ENCODE measurements at places on chromosomes 2 and 18.

- DNase-seq, result no peak
Measured at GRCh38 chr18:3328532-3328931, 66.6 kb downstream of the MYL12B start.

GRCh38 chr2:45943219-45944044 is 292.0 kb downstream of the PRKCE start:
- DNase-seq, result no peak

DNA sequence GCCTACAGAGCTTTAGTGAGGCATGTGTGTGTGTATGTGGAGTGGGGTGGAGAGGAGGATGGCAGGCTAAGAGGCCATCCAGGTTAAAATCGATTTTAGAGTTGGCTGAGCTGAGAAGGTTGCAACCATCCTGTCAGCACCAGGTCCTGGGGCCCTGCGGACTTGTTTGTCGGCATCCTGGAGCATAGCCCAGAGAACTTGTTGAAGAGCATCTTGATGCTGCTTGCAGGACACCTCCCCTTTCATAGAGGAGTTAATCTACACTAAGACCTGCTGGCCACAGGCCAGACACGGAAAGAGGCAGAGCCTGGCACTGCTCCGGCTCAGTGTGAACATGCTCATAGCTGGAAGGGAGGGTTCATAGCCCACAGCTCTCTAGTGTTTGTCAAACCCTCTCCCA is 72.1 kb upstream of the RGPD5 start:
- DNase-seq, result no peak

DNA sequence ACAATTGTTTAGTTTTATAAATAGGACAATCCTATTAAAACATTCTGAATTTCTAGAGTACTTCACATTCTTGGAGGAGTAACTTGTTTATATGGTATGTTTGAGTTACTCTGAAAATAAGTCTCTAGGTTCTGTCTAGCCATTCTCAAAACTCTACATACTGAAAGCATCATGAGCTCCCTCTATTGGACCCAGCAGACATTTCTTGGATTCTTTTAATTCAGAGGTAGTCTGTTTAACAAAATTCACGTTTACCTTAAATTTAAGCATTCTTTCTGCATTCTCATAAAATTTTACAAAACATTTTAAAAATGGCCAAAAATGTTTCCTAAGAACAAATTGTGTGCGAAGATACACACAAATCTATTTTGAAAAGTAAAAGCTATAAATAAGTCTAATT is 15.3 kb downstream of the SP9 start:
- DNase-seq, result no peak

DNA sequence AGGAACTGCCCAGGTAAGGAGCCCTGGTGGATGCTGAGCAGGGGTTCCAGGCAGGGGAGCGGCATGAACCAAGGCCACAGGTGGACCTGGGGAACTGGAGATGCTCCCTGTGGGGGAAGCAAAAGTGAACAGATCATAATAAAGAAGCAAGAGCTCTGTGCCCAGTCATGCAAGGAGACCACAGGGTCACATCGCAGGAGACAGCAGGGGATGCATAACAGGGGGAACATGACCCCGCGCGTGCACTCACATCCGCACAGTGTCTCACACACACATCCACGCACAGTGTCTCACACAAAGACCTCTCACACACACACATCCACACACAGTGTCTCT is 473.3 kb upstream of the HS6ST1 start:
- DNase-seq, result no peak

- DNase-seq, result no peak
Measured at GRCh38 chr2:197599285-197599965, 76.0 kb downstream of the RFTN2 start.

- DNase-seq, result no peak
Measured at GRCh38 chr18:3671176-3671575, 221.2 kb downstream of the TGIF1 start.

- DNase-seq, result no peak
Measured at GRCh38 chr2:60317034-60317386, 236.4 kb downstream of the BCL11A start.

DNA sequence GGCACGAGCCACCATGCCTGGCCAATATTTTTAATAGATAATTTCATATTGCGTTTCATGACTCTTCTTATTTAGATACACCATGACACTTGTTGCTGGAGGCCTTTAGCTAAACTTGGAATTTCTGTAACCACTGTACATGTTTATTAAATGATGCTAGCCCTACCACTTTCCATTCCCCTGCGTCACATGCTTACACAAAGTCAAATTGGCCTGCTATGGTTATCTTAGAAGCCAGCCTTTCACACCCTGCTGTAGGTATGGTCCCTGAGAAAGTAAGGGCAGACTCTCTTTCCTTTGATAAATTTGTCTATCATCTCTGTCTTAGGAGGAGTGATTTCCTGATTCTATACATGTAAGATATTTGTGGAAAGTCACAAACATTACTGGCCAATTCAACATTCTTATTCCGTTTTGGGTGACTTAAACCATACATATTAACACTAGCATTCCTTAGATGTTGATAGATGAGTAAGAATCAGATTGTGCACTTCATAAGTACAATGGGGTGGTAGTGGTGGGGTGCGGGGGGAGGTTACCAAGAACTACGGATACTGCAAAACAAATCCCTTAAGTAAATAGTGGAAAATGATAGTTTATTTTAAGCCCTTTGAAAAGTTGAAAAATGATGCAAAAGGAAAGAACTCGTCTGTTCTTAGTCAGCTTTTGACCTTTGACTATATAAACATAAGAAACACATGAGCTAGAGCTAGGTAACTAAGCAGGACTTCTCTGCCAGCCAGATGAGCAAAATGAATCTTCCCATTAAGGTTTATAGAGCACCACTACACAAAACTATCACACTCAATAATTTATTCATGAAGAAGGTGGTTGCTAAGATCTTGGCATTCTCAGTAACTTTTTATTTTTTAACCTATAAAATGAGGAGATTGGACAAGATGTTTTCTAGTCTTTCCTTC is 7.9 kb upstream of the NDUFV2 start:
- peak; percentile 60 for DNase-seq

DNA sequence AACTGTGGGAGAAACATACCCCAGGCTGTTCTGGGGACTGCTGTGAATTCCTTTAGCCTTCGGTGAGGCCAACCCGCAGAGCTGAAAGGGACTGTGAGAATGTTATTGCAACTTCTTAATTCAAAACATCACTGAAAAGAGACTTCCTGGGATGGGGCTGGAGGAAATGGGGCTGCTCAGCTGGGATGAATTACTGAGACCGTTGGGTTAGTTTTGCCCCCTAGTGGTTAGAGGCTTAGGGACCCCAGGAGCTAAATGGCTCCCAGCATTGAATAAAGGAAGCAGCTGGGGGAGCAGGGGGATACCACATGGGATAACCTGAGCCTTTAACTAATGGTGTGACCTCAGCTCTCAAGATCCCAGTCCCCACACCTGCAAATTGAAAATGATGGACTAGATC is 941.1 kb upstream of the FANCL start:
- DNase-seq, result no peak

DNA sequence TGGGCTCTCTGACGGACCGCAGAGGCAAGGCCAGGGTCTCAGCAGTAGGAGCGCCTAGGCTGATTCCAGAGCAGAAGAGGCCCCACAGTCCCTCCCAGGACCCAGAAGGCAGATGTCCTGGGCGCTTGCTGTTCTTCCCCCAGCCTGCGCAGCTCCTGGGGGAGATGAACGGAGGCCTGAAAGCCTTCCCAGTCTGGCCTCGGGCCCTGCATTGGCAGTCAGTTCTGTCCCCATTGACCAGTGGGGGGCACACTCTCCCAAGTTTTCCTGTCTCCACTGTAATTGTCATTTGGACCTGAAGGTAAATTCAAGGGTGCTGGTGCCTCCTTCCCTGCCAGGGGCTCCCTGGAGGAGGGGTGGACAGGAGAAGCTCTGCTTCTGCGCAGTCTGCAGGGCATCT is 345.7 kb downstream of the CYP26B1 start:
- DNase-seq, result no peak

DNA sequence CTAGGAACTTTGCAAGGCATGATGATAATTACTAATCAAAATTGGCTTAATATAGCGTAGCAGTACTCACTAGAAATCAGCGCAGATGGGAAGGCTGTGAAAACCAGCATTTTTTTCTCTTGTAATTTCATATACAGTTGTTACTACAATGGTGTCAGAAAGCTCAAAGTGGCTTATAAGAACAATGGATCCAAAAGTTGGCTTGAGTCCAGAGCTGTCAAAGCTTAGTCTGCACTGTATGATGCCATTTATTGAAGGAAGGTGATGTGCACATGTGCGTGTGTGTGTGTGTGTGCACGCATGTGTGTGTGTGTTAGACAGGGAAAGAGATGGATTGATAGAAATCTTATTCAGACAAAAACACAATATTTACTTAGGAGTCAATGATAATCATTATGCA is 341.3 kb downstream of the TGIF1 start:
- DNase-seq, result no peak

DNA sequence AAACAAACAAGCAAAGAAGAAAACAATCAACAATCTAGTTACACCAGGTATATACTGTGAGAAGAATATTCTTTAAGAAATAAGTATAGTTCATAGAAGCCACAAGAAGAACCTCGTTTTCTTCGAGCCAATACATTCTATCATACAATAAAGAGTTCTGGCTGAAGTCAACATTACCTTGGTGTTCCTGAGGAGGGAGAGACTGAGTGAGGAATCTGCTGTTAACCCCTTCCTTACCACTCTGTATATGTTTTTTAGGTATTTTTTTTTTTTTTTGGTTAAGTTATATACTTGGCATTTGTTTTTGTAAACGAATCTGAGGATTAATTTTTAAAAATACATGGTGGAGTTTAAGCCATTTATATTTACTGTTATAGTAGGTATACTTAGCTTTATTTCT is 412.5 kb downstream of the NUP35 start:
- DNase-seq, result no peak

GRCh38 chr2:39313575-39313974 is 69.8 kb upstream of the CDKL4 start:
- DNase-seq, result peak; percentile 31

DNA sequence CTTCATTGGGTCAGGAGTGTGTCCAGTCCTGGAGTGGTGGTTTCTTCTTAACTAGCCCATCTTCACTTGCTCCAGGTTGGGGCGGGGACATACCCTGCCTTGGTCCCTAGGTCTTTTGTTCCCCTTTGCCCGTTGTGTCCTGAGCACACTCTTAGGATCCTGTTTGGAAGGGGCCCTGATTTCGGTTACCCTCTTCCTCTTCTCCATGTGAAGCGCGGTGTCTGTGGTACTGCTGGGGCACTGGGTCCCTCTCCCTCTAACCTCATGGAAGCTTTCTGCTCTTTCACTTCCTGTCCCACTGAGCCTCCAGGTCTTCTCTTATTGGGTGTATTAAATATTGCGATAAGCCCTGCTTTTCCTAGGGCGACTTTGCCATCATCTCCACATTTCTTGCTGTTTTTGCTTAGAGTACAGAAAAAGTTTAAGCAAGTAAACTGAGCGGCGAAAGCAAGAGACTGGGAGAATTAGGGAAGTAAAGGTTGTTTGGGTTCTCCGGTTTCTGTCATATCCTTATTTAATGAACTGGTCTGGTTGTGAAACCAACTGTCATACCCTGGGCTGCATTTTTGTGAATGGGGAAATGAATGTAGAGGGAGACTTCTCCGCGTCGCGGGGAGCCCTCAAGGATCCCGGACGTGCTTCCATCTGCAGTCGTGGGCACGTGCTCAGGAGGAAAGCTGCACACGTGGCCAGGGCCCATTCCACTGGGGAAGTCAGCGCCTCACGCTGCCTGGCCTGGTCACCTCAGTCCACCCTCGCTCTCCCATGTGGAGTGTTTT is 73.8 kb upstream of the B3GNT7 start:
- DNase-seq, result no peak

GRCh38 chr2:236678307-236678975 is 108.8 kb downstream of the ACKR3 start:
- no peak for DNase-seq

DNA sequence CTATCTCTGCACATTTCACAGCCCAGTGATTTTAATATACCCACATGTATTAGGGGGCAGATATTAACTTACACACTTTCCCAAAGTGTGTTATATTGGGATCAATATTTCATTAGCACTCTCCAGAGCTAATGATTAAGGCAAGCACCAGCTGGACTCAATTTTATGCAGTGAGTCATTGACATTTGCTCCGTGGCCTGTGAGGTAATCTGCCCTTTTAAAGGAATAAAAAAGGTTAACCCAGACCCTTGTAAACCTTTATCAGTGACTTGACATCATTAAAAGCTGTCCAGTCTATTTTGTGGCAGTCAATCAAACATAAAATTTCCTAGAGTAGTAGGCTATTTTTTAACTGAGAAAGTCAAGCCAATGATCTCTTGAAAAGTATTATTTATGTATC is 1870.4 kb upstream of the CELF4 start:
- no peak for DNase-seq

DNA sequence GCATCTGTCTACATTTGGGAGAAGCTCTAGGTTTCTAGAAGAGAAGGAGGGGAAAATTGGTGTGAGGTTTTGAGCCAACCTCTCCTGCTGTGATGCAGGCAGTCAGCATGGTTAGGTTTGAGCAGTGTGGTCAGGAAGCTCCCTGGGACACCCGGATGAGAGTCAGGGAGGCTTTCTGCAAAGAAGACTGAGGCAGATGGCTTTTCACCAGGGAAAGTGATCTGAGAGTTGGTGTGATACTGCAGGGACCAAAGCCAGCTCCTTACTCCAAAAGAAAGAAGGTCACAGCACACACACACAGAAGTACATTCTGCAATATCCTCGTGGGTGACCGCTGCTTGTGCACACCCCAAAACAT is 75.8 kb upstream of the BCL11A start:
- DNase-seq, result no peak

GRCh38 chr2:23546913-23547312 is 161.9 kb downstream of the KLHL29 start:
- no peak for DNase-seq

- no peak for DNase-seq
Measured at GRCh38 chr2:69616755-69617154, 26.8 kb downstream of the AAK1 start.

GRCh38 chr2:101348883-101349282 is 38.4 kb downstream of the CREG2 start:
- no peak for DNase-seq

- DNase-seq, result no peak
Measured at GRCh38 chr2:60336442-60337141, 216.9 kb downstream of the BCL11A start.

DNA sequence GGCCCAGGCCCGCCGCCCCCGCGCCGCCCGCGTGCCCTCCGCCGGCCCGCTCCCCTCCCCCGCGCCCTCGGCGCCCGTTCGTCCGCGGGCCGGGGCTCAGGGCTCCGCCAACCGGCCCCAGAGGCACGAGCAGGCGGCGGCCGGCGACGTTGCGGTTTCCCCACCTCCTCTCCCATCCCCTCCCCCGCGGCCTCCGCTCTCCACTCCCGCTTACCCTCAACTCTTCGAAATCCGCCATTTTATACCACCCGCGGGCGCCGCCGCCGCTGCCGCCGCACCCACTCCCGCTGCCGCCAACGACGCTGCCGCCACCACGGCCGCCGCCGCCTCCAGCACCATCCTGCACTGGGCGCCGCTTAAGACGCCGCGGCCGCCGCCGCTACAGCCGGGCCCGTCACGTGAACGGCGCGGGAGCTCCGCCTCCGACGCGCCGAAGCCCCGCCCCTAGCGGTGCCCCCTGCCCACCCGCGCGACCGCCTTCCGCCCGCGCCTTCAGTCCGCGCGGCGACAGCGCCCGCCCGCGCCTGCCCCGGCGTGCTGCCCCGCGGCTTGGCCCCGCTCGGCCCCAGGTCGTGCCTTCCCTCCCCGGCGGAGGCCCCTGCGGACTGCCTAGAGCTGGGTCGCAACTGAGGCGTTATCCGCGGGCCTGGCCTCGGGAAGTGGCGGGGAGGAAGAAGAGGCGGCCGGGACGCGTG is at the start of the genes KATNAL2 and PIAS2:
KATNAL2 (plus strand) TSS at position 495 of the 695 bp plus-strand sequence. CDS start 29,271 bp downstream, outside the sequence.
PIAS2 (minus strand) TSS at position 400 of the 695 bp plus-strand sequence; CDS start at position 238, 162 bp downstream.
- no peak for DNase-seq

GRCh38 chr18:42185486-42185885 is 230.5 kb downstream of the PIK3C3 start:
- no peak for DNase-seq

- DNase-seq, result no peak
Measured at GRCh38 chr2:240402566-240403272, 32.7 kb upstream of the GPC1 start.

Data from skeletal muscle cell (primary cell).